ENCODE measurements at places on chromosomes 5 and 9.
A peak's percentile ranks its signal among the peaks of the same experiment; 100 is the strongest.

DNA sequence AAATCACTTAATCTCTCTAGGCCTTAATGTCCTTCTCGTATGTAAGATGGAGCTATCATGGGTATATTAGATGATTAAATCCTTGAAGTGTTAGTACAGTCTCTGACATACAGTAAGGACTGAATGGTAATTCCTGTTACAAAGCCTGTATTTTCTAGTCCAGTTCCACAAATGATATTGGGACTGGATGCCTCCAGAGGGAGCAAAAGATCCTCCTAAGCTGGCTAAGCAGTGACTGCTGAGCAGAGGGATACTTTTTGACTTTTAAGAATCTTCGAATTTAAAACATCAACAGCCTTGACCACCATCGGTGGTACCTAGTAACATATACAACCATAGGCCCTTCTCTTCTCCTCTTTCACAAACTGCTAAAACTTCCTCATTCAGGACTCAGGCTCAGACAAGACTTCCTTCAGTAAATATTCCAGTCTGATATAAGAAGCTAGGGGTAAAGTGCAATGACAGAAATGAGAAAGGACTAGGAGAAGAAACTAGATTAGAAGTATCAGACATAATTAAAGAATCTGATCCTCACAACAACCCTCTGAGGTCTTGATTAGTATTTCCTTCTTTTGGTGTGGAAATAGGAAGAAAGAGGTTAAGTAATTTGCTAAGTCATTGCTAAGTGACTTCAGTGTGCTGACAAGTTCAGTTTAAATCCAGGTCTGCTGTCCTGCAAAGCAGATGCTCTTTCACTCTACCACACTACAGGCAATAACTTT, 13.9 kb downstream of the PTAR1 start:
- peak; percentile 47 for DNase-seq

- no peak for DNase-seq
Observed at GRCh38 chr9:131669269-131670157, 70.4 kb downstream of the RAPGEF1 start.

DNA sequence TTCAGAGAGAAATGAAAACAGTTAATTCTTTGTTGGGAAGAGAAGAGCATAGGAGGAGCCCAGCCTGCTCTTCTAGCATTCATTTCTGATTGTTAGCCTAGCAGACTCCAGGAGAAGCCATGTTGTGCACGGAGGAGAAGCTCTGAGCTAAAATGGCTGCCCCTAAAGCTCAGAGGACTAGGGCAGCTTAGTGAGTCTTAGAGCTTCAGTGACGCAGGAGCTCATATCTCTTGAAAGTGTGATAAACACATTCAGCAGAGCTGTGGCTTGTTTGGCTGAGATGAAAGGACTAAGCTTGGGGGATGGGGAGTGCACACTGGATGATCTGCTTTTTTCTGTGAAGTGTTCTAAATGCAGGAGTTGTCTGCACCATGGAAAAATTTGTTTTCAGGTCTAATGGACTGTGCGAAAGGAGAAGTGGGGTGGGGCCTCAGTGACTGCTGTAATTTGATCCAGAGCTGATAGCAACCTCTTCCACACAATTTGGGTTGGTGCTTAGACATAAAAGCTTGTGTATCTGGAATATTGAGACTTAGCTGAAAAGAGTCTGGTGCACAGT, 58.5 kb downstream of the ZNF462 start:
- DNase-seq: peak; percentile 37

DNA sequence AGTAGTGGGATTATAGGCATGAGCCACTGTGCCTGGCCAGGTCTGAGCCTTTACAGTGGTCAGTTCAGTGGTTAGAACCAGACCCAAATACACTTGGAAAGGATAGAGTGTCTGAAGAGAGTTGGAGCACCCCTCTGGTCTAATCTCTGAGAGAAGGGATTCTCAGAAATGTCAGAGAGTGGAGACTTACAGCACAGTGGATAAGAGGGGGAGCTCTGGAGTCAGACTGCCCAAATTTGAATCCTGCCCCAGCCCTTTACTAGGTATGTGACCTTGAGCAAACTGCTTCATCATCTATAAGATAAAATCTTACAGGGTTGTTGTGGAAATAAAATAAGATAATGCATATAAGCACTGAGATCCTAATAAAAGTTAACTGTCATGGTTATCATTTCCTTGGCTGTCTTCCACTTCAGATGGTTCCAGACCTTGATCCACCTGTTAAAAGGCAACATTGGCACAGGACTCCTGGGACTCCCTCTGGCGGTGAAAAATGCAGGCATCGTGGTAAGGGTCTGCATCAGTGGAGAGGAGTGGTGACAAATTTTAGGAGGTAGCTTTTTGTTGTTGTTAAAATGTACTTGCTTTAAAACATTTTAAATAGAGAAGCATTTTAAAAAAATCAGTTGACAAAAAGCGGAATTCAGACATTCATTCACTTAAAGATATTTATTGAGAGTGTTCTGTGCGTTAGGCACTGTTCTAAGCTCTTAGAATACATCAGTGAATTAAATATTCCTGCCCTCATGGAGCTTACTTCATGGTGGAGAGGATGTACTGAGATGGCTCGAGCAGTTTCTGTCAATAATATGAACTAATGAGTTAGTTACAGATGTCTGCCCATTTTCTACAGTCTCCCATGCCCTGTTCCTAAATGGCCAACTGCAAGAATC, 16.0 kb downstream of the SLC36A1 start:
- DNase-seq: no peak

- DNase-seq: no peak
Observed at GRCh38 chr9:111375817-111376564, 46.0 kb upstream of the OR2K2 start.

DNA sequence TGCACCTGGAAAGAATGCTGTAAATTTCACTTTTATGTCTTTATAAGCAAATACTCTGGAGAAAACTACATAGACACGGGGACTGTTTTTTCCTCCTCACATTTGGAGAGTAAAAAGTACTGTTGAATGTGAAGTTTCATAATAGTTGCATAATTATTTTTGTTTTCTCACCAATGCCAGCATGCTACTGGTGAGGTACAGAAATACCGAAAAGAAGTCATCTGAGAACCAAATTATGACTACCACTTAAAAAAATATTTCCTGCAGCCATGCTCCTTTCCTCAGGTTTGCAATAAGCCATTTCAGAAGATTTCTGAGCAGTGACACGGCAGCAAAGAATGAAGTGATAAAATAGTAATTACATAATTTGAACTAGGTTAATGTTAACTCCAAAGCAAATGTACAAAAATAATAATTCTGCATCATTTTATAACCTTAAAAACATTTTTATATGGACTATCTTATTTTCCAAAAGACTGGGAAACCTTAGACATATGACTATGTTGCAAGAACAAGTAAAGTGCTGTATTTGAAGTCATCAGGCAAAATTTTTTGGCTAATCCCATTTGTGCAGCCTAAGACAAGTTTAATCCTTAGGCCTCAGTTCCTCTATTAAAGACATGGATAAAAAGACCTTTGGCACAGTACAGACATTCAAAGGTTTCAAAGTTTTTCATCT, 144.7 kb downstream of the PCSK1 start:
- DNase-seq: peak; percentile 24

DNA sequence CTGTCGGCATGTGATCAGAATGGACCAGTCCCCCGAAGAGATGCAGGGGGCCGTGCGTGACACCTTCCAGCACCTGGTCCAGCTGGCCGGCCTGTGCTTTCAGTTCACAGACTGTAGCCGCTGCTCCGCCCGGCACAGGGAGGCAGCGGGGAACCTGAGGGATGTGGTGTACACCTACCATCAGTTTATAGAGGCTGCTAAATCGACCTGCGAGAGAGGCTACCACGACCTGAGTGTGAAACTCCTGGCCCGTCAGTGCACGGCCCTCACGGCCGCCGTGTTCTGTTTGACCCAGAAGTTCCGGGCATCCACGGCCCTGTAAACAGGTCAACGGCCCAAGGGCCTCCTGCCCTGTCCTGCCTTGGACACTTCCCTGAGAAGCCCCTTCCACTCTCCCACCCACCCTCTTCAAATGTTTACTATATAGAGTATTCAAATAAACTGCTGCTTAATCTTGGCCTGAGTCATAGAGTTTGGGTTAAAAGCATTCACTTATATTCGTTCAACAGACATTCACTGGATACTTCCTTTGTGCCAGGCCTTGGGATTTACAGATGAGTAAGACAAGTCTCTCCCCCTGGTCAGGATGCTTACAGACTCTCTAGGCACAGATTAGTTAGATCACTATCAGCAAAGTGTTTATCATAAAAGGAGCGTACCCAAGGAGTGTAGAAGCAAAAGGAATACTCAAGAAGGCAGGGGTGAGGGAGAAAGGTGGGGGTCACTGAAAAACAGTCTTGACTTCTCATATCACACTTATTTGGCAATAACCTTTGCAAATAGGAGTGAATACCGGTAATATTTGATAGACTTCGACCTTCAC, 6.9 kb upstream of the TRMT10B start:
- no peak for DNase-seq

DNA sequence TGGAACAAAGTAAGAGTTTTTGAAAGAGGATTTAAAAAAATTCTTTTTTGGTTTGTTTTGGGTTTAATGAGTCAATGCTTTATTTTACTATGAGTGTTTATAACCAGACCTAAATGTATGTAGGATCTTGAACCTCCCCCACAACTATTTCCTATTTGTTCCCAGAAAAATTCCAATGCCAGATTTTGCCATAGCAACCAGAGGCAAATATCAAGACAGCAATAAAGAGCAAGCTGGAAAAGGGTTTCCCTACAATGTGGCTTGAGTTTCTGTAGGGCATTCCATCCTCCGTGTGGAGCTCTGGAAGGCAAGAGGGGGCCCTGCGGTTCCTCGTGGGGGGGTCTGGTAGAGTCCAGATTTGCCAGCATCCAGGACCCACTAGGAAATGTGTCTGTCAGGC, 27.8 kb upstream of the GDNF start:
- DNase-seq: no peak

GRCh38 chr9:22216730-22217172, 207.6 kb upstream of the CDKN2B start:
- DNase-seq: peak; percentile 68

- DNase-seq: peak; percentile 13
Observed at GRCh38 chr5:116600876-116601275, 26.3 kb upstream of the SEMA6A start.

DNA sequence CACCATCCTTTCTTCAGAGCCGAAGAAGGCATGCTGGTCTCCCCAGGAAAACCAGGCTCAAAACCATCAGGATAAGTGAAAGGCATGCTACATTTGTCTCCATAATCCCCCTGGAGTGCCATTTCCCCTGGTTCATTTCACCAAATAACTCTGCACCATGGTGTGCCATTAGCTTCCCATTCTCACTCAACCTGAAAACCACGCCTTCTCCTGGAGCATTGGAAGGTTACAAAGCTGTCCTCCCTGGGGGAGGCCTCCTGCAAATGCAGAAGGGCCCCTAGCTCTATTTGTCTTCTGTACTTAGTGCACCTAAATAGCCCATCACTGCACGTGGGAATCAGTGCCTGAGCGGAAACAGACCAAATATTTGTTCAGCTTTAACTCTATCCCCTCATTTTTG, 90.2 kb upstream of the ICE1 start:
- no peak for DNase-seq

- peak; percentile 74 for DNase-seq
Observed at GRCh38 chr9:76987594-76988200, 31.8 kb upstream of the FOXB2 start.

- DNase-seq: no peak
Observed at GRCh38 chr5:156153602-156154001, 173.4 kb upstream of the SGCD start.

DNA sequence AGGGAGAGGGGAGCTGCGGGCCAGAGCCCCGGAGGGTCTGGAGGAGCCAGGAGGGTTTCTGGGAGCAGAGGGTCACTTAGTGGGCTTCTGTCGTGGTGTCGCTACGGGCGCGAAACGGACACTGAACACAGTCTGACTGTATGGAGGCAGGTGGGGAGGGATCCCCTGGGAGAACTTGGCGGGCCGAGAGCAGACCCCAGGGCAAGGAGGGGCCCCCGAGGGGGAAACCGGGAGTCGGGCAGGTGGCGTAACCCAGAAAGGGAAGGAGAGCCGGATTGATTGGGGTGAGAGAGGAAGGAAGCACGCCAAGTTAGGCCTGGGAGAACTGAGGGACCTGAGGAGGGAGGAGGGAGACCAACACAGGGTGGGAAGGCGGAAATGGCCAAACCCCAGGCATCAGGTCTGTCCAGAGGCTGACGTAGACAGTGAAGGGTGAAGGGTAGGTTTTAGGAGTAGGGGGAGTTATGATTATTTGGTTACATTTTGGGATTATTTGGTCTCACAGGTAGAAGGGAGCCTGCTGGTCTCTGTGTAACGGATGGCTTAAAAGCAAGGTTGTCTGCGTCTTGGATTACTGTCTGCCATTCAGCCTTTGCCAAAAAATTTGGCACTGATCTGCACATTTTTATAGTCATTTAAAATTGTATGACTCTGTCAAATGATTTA, 3.3 kb upstream of the MSMP start:
- no peak for DNase-seq

DNA sequence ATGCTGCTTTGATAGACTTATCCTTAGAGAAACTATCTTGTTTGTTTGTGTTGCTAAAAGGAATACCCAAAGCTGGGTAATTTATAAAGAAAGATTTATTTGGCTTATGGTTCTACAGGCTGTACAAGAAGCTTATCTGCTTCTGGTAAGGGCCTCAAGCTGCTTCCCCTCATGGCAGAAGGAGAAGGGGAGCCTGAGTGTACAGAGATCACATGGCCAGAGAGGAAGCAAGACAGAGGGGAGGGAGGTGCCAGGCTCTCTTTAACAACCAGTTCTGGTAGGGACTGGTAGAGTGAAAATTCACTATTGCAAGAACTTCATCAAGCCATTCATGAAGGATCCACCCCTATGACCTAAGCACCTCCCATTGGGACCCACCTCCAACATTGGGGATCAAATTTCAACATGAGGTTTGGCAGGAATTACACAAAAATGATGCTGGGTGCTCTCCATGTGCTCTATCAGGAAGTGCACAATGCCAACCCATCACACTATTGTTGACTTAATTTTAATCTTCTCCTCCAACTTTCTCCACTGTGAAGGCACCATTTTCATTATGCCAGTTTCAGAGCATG, 115.1 kb upstream of the SHB start:
- DNase-seq: no peak

DNA sequence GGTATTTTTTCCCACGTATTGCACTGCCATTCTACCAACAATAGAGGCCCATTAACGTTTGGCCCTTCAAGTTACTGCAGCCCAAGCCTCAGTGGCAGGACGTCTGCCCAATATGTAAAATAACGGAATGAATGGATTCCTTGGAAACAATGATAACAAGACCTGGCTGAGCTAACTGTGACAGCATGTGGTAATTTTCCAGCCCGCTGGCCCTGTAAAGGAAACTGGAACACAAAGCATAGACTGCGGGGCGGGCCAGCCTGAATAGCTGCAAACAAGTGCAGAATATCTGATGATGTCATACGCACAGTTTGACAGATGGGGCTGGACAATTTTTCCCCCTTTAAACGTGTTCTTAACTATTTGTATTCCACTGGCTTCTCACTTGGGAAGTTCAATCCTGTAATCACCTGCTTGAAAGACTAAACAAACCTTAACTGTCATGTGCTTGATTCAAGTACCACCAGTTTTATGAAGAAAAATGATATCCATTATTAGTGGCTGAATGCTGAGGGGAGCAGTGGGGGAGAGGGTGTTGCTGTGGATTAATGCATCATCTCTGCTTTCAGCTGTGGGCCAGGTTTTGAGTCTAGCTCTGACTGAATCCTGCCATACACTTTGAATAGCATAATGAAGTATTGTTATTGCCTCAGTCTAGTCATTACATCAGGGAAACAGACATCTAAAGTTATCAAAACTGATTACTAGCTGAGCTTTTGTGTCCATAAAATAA, 323.9 kb downstream of the TMEM161B start:
- DNase-seq: no peak

GRCh38 chr5:146799231-146799630, 79.3 kb downstream of the PPP2R2B start:
- DNase-seq: no peak

GRCh38 chr9:16866587-16866986, 3.9 kb downstream of the BNC2 start:
- DNase-seq: no peak

- DNase-seq: no peak
Observed at GRCh38 chr5:8700222-8700621, 831.3 kb downstream of the MTRR start.
